ENCODE measurements at places on chromosomes 1 and 21.

- peak; percentile 35 for DNase-seq
These were observed at the start of gene FAM78B for GRCh38 chr1:166166698-166167571. Gene FAM78B, minus strand, starts transcription at chr1:166167001. Its CDS starts 753 bp downstream, at chr1:166166248.

- no peak for DNase-seq
These were observed 21.0 kb upstream of the LYST start for GRCh38 chr1:235887676-235888075.

DNA sequence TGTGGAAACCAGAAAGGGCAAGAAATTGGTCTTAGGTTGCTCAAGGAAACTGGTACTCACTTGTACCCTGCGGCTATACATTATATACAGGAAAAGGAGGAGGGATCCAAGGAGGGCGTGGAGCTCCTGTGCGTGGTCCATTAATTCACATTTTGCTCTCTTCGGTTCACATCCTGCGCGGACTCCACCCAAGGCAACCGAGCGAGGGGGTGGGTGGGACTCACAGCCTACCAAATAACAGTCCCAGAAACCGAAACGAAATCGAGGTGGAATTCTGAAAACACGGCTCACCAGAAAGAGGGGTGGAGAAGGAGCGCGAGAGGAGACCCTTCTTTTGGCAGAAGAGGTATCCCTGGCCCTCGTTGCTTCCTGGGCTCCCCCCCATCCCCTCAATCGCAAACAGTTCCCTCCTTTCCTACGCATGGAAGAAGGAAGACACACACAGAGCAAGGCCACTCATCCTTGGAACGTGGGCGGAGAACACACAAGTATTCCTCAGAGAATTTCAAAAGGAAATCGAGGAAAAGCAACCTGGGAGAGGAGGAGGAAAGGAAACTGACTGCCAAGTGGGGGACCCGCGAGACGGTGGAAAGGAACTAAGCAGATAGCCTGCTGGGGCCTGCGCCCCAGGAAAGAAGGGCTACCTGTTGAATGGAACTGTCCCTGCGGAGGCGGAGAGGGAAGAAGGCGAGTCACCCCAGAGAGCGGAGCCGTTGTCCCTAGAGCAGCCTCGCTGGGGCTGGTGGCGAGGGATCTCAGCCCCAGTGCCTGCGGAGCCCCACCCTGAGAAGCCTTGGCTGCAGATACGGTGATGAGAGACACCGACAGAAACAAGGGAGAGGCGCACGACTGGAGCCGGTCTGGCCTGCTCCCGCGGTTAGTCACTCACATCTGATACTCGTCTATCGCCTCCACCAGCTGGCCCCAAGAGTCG, 705 bp downstream of the AIDA start:
- peak; percentile 14 for DNase-seq

- no peak for DNase-seq
These were observed 914 bp upstream of the ADGRB2 start for GRCh38 chr1:31765041-31765467.

- no peak for DNase-seq
These were observed 7.1 kb upstream of the SORT1 start for GRCh38 chr1:109404838-109405237.

DNA sequence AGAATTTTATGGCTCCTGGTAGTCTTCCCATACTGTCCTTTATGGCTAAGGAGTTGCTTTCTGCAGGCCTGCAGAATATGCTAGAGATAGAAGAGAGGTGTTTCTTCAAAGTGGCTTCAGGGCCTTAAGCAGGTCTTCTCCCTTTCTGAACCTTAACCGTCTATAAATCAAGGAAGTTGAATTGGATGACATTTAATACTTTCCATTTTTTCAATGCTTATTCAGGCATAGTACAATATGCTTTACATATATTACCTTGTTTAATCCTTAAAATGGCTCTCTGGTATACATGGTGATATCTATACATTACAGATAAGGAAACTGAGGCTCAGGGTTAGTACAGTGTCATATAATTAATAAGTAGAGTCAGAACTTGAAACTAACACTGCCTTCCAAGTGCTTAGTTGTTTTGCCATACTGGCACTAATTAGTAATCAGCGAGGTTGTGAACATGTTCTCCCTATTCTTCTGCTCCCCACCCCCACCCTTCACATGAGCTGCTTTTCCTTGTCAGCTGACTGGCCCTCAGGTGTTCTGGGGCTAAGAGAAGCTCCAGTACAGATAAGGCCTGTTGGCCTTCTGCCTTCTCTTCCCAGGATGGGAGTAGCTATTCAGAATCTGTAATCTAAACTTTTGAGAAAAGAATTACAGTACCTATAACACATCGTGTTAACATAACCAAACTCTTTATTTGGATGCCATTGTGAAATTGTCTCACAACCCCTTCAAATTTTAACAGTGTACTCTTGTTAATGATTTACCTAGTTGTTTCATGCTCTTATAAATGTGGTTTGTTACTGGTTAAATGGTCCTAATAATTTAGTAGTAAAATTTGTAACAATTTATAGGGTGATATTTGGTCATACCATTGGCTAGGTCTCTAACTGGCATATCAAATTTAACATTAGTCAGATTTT, 13.6 kb downstream of the NFYC start:
- DNase-seq, result no peak

GRCh38 chr1:238767321-238767720, 619.0 kb upstream of the CHRM3 start:
- no peak for DNase-seq

- no peak for DNase-seq
These were observed 274.2 kb upstream of the C1orf105 start for GRCh38 chr1:172146141-172146850.

DNA sequence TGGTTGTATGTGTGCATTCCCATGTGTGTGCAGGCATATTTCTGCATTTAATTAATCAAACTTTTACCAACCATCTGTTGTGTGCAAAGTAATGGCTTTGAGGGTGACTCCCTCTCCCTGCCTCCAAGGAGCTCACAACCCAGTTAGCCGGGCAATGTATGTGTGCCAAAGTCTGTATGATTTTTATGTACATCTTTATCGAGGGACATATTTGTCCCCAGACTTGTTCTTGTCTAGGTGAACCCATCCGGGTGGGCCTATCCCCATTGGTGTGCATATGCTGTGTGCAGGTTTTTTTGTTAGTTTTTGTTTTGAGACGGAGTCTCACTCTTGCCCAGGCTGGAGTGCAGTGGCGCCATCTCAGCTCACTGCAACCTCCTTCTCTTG, 1.8 kb downstream of the SYTL1 start:
- DNase-seq, result no peak

DNA sequence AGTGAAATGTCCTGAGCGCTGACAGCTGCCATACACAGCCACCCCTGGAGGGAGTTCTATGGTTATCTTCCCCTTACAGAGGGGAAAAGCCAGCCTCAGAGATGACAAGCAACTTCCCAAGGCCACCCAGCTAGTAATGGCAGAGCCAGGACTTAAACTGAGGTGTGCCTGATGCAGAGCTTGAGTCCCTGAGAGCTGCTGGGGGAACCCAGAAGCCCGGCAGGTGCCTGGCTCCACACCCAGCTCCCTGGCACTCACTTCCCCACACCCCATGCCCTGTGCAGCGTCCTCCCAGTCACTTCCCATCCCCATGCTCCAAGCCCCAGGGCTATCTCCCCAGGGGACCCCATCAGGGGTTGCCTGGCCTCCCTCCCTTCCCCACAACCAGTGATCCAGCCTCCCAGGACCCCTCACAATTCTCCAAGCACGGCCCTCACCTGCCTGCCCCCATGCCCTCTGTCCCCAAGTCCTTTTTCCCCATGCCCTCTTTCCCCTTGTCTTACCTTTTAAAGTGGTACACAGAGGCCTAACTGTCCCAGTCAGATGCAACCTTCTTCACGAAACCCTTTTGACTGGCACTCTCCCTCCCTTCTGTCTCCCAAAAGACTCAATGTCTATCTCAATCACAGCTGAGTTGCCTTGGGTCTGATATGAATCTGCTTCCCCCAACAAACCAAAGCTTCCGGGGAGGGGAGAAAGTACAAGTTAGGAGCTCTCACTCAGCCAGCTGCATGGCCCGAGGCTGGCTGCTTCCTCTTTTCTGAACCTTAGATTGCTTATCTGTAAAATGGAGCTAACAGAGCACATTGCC, 39.8 kb upstream of the LRP8 start:
- DNase-seq, result no peak

- no peak for DNase-seq
These were observed 36.3 kb downstream of the ARID4B start for GRCh38 chr1:235291599-235292091.

GRCh38 chr1:240663169-240663879, 51.4 kb upstream of the GREM2 start:
- no peak for DNase-seq

- DNase-seq, result no peak
These were observed 18.1 kb upstream of the ETS2 start for GRCh38 chr21:38787461-38788274.
